AG04450 (cell line): ENCODE measurements at places on chromosomes 3 and 15.

- no peak for DNase-seq
Observed at GRCh38 chr3:172268868-172269267, 179.4 kb downstream of the GHSR start.

DNA sequence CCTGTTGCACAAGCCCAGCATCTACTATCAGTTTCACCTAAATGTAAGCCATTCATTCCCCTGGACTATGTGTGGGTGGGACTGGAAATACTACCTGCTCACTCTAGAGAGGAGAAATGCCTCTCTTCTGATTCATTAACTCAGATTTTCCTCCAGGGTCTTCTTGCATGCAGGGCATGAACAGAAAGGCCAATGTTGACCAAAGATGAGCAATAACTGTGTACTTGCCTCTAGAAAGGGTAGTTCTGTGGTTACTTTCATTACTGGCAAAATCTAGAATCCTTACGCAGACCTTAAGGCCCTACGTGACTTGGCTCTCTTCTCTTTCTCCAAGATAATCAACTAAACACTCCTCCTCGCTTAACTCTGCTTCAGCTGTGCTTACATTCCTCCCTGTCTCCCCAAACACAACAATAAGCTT lies 81.4 kb upstream of the PSMD6 start:
- DNase-seq, result no peak

DNA sequence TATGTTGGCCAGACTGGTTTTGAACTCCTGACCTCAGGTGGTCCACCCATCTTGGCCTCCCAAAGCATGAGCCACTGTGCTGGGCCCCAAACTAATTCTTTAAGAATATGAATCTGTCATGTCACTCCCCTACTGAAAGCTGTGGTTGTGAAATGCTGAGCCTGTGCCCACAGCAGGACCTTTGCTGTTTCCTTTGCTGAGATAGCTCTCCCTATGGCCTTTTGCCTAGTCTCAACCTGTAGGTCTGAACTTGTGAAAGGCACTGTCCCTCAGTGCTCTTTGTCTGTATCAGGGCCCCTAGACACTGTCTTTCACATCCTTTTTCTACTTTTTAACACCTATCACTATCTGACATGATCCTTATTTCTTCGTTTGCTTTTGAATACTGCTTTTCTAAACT lies 62.7 kb upstream of the CCR4 start:
- DNase-seq, result no peak

DNA sequence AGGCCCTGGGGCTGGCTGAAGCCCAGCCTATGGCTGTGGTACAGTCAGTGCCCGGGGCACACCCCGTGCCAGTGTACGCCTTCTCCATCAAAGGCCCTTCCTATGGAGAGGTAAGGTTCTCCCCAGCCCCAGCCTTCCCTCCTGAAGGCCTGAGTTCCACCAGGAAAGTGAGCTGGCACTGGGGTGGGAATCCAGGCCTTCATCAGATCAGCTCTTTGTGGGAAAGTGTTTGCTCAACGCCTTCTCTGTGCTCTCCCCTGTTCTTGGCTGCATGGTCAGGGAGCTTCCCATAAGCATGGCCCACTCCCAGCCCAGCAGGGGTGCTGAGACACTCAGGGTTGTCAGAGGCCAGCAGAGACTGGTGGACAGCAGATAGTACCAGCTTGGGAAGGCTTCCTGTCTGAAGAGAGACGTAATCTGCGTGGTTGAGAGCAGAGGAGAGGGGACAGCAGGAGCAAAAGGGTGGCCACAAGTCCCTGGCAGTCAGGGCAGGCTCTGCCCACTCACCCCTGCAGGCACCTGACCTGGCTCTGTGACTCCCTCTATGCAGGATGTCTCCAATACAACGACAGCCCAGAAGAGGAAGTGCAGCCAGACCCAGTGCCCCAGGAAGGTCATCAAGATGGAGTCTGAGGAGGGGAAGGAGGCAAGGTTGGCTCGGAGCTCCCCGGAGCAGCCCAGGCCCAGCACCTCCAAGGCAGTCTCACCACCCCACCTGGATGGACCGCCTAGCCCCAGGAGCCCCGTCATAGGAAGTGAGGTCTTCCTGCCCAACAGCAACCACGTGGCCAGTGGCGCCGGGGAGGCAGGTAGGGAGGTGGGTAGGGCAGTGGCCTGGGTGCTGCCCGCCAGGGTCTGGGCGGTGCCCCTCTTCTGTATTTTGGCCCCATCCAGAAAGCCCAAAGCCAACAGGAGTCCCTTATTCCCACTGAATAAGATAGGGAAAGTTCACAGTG lies 38.4 kb downstream of the PML start:
- no peak for DNase-seq

DNA sequence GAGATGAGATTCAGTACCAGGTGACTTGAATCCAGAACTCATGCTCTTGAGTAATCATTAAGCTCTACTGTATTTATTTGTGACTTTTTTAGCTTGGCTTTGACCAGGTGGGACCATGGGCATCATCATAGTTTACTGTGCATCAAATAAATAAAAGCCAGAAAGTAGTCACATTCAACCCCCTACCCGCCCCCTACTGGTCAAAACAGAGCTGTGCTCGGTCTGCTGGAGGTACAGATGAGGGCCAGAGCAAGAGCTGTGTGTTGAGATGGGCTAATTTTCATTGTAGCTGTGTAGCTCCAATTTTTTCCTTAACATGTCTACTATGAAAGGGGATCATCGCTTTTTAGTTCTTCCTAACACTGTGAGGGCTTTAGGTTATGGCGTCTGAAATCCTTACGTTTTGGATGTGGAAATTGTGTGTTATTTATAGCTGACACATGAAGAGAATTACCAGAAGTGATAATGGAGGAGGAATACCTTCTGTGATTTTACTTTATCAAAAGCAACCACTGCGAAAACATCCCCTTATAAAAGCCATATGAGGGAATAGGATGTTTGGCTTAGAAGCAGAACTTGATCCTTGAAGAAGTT lies 375.1 kb downstream of the PTPRG start:
- no peak for DNase-seq

DNA sequence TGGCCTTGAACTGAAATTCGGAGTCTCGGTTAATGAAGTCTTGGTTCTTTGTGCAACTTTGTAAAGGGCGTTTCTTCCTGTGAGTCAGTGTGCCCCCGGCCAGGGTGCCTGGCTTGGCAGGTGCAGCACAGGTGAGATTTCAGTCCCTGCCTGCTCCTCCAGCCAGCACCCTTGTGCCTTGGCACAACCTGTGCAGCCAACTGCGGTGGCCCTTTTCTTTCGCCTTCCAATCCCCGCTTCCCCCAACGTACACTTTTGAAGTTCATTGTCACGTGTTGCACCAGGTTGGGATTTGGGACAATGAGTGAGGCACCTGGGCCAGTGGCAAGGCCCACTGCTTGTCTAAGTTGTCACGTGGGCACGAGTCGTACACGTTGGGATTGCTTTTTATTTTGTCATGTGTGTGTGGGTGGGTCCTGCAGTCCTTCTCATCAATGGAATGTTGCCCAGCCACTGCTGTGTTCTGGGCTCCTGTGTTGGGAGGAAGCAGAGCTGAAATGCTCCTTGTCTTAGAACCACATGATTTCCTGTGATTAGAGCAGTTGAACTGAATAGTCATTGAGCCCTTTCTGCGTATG lies 242.9 kb upstream of the BHLHE40 start:
- no peak for DNase-seq

GRCh38 chr3:155232605-155233004 lies 60.9 kb downstream of the STRIT1 start:
- DNase-seq, result peak; percentile 34

DNA sequence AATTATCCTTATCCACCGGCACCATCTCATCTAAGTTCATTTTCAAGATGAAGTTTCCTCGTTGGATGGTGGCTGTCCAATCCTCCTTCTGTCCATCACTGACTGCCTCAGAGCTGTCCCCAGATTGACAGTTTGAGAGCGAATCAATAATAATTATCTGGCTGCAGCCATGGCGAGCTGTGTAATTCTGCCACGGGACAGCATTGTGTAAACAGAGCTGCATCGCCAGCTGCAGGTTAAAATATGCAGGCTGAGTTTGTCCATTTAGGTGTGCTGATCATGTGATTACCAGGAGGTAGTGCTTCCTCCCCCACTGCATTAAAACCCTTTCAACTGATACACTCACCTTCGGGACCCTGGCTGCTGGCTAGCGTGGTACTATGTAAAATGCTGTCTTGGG lies 461.9 kb upstream of the ONECUT1 start:
- no peak for DNase-seq
